NCI-H1930 (cell line): ENCODE measurements at places on chromosomes 7 and 10.

DNA sequence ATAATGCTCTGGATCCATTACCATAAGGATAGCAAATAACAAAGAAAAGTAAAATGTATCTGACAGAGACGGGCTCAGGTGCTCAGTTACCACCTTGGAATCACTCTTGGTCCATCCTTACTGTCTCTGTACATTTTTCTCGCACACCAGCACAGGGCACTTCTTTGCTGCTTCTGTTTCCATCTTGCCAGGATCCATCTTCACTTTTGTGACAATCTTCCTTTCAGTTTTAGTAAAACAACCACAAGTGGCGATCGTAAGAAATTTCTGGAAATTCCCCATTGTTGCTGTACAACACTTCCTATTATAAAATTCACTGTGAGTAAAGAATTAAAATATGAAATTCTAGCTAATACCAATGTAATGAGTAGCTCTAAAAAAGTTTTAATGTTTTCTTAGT lies 695.5 kb downstream of the GRM8 start:
- no peak for DNase-seq

GRCh38 chr7:101180130-101180755 lies at the start of gene NAT16:
NAT16 (minus strand) TSS chr7:101180293; CDS start chr7:101174807, 5,486 bp downstream.
- DNase-seq, result no peak

GRCh38 chr7:23358152-23358674 lies 59.1 kb downstream of the MALSU1 start:
- DNase-seq, result no peak

- DNase-seq, result no peak
Measured at GRCh38 chr10:6918305-6918704, 338.2 kb upstream of the PRKCQ start.

GRCh38 chr7:19405541-19405940 lies 260.3 kb upstream of the FERD3L start:
- no peak for DNase-seq

GRCh38 chr7:80150611-80151273 lies 16.1 kb downstream of the GNAI1 start:
- no peak for DNase-seq

- no peak for DNase-seq
Measured at GRCh38 chr7:147483634-147484292, 1106.8 kb upstream of the C7orf33 start.
